ENCODE measurements at places on chromosomes 13 and 19.

DNA sequence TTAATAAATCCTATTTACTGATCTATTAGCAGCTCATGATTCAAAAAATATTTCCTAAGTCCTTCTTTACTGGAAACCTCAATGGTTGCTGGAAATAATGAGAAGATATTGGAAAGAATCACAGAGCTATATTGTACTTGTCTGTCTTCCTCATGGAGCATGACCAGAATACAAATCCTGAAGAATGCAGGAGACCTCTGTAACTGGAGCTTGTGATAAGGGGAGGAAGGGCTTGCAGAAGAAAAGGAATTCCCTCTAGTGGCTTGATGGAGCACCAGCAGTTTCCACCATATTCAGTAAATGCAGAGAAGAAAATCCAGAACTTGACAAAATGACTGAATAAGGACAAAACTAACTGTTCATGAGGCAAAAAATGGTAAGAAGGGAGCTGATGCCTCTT is 1333.1 kb downstream of the EFNB2 start:
- no peak for DNase-seq

- no peak for DNase-seq
Observed at GRCh38 chr13:32117701-32118100, 86.1 kb downstream of the FRY start.

DNA sequence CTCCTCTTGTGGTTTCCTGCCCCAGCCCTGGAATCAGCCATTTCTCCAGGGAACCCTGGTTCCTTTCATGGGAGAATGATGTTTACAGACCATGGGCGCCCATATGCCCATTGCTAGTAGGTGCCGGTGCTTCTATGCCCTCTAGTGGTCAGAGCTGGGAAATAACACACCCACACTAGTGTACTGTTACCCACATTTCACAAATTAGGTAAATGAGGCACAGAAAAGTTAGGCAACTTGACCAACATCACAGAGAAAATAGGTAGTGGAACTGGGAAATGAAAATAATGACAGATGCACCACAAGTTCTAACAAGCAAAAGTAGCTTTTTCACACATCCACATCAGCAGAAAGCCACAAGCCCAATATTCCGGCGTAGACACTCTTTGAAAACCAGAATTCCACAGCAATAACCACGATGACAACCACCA is 1.3 kb upstream of the CEACAM3 start:
- DNase-seq, result no peak

DNA sequence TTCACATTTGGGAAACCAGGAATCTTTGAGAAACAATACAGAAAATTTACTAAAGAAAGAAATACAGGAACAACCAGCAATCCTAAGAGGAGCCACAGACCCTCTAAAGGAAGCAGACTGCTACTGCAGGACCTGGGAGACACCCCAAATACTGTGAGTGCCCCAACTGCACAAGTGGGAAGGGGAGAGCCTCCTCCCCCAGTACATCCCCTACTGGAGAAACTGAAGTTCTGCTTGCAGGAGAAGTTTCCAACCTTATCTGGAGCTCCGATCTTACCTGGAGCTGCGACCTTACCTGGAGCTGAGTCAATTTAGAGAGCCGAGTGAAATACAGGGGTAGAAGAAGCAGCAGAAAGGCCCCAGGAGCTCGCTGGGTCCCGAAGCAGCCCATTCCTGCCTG is 236.4 kb upstream of the SPRY2 start:
- no peak for DNase-seq

- no peak for DNase-seq
Observed at GRCh38 chr19:55490478-55491432, 2.5 kb downstream of the SSC5D start.

DNA sequence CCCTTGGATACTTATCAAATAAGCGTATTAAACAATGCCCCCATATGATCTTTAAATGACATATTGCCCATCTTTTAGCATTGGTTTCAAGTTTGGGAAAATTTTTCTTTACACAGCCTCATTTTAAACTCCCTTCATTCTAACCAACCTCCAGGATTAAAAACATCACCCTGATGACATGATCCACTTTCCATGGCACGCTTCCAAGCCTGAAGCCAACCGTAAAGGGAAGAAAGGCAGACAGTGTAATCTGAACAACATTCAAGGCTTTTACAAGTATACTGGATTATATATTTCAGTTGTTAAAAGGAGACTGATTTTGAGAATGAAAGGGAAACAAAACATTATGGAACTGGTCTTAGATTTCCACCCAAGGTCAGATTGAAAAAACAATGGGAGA is 1721.9 kb downstream of the OLFM4 start:
- DNase-seq, result no peak

- no peak for DNase-seq
Observed at GRCh38 chr13:104773775-104774174, 1707.6 kb upstream of the SLC10A2 start.

DNA sequence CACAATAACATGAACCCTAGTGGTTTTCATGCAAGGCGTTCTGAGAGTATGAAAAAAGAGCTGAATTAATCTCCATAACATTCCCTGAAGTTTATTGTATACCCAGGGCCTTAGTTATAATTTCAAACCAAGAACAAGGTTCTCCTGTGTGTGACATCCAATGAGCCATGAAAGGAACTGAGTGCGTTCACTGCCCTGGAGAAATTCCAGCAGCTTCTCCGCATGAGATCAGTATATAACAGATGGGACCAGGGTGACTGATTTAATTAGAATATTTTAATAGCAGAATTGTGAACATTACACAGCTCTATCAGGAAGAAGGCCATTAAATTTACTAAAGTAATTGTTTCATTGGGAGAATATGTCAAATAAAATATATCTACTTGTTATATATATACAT is 1190.5 kb upstream of the SLC10A2 start:
- no peak for DNase-seq

DNA sequence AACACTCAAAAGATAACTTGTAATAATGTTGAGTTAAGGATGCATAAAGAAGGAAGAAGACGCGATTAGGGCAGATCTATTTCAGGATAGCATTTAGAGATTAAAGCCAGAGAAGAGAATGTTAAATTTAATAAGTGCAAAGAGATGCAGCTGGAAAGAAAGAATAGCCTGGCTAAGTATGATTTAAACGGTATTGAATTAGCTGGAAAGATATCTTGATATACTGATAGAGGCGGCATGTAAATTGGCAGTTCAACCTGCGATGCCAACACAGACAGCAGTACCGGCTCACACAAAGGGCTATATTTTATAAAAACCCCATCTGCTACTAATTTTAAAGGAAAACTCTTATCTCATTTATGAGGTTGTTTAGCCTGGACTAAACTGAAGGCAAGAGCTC is 121.4 kb downstream of the ENOX1 start:
- no peak for DNase-seq

GRCh38 chr13:104140552-104140951 is 1074.3 kb upstream of the SLC10A2 start:
- DNase-seq, result no peak

GRCh38 chr13:40344270-40345148 is 321.9 kb downstream of the FOXO1 start:
- DNase-seq, result no peak

DNA sequence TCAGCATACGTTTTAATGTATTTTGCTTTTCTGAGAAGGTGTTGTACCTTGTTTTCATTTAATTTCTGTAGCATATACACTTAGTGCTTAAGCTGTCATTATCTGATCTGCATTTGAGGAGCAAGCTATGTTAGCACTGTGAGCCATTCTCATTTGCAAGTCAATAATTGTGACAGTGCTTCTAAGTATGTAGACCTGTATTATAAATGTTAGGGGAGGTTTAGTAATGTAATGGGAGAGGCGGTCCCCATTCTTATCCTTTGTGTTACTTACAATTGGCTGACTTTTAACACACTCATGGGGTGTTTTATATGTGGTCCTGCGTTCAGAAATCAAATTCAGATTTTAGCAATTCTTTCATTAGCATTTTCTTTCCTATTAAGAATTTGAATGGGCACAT is 90.2 kb downstream of the GPC6 start:
- DNase-seq, result no peak

DNA sequence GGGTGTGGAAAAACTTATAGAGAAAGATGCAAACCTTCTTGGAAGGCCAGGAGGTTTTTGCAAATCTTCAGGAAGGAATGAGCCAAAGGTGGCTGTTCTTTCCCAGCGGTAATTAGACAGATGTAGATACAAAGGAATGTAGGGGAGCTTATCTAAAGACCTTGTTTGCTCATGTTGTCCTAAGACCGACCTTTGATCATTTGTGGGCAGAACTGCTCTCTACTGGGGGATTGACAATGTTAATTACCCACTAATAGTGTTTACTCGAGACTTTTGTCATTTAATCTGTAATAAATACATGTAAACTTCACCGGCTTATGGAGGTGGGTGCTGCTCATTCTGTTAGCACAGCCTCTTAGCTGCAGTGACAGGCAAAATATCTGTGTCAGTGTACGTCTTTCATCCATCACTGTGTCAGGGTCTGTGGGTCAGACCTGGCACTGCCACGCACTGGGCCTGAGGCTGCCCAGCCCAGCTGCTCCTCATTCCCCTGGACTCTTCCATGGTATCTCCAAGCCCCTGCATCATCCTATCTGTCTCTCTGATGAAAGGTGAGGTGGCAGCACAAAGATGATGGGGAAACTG is 68.3 kb downstream of the ZNF431 start:
- no peak for DNase-seq

GRCh38 chr19:45767881-45768654 is 984 bp downstream of the SIX5 start:
- no peak for DNase-seq

DNA sequence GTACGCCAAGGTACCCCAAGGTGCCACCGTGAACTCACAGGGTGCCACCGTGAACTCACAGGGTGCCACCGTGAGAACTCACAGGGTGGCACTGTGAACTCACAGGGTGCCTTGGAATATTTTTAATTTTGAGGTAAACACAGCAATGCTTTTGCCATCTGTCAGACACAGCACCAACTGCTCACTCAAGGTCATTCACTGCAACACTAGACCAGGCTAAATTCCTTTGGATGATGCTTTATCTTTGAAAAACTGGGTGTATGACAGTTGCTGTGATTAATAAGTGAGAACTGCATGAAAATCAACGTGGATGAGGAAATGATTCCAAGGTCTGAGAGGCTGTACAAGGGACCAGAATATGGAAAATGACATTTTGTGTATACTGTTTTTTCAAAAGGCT is 18.9 kb downstream of the SAFB2 start:
- DNase-seq, result no peak

DNA sequence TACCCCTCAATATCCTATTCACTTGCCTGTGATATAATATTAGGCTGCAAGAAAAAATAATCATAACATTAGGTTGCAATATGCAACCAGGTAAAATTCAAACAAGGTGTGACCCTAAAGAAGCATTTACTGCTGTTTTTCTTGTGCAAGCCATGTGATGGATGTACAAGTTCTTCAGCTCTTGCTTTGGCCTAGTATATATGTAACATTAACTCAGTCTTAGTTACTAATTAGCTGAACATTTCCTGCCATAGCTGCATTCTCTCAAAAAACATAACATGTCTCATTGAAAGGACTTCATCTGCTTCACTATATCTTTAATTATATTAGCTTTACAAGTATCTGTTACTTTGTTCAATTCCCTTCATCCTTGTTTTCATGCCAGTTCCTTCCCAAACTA is 406.8 kb upstream of the HTR2A start:
- DNase-seq, result no peak

DNA sequence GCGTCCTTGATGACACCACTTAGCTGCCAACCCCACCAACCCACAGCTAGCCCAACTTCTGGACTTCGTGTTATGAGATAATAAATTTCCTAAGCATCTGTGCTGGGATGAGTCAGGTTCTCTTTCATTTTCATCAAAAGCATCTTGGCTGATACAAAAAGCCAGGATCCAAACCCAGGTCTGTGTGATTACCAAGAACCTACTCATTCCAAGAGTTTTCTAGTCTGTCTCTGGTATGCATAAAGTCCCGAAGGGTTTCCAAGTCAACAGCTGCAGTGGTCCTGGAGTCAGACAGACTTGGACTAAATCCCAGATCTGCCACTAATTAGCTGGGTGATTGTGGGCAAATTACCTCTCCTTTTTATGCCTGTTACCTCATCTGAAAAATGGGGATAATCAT is 55.5 kb upstream of the SERP2 start:
- DNase-seq, result no peak

- DNase-seq, result no peak
Observed at GRCh38 chr13:79455331-79455730, 25.6 kb upstream of the NDFIP2 start.

DNA sequence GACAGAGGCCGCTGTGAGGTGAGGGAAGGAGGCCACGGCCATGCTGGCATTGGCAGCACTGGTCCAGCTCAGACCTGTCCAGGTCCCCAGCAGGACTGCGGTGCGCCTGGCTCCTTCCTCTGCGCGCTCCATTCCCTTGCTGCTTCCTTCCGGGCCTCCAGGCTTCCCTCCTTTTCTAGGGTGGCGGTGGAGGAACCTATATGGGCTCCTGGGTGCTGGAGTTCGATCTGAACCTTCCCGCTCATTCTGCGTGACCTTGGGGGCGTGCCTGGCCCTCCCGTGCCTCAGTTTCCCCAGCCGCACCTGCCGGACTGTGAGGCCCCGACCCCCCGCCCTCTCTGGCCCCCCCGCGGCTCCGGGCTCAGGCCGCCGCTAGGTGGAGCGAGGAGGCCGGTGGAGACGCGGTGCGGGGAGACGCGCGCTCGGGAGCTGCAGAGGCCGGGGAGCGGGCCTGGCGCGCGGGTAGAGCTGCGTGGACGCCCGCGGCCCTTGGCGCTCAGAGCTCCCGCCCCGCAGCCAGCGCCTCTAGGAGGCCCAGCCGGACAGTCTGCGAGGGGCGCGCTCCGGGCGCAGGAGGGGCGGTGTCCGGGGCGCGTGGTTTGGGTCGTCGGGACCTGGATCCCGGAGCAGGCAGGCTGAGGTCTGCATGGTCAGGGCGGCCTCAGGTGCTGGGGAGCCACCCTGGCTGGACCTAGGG is 29.9 kb downstream of the EFNA2 start:
- no peak for DNase-seq

DNA sequence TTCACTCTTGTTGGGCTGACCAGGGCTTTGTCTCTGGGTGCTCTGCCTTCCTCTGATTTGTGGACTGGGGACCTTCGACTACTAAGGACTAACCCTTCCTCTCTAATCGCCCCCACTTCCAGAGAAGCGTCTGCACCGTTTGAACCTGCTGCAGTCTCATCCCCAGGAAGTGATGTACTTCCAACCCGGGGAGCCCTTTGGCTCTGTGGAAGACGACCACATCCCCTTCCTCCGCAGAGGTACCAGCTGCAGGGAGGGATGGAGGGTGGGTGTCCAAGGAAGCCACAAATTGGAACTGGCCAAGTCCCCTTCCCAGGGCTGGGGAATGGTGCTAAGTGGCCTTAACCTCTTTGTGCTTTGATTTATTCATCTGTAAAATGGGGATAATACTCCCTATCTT is 9.2 kb downstream of the QPCTL start:
- no peak for DNase-seq

DNA sequence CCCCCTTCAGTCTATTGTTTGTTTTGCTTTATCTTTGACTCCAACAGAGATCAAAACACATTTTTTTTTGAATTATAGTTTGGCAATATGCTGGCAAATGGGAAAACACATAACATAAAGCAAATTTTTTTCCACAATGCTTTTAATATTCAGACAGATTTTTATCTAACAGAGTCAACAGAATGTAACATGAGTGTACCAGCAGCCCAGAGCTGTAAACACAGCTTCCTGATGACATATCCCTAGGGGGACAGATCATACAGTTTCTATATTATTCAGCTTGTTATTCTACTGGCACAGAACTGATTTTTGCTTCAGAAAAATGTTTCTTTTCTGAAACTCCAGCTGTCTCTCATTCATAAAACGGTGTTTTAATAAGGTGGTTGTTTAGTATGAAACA is 168.8 kb downstream of the OLFM4 start:
- no peak for DNase-seq

Measured in kidney epithelial cell (primary cell).